HCEC 1CT (cell line): ENCODE measurements at places on chromosomes 5 and 9.
A peak's percentile ranks its signal among the peaks of the same experiment; 100 is the strongest.

DNA sequence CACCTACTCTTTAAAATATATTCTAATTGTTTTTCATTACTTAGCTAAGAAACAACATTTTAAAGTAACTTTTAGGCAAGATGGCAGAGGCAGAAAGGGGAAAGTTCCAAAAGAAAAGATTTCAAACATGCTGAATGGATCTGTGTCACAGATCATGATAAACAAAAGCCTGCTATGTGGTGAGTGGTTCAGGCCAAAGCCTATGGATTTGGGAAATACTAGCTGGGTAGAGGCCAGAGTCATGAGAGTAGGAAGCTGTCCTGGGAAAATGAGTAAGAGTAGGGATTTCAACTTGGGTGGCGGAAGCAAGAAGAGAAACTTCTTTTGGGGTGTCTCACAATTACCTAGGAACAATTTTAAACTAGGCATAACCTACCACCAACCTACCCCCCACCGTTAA lies 68.7 kb upstream of the GRHPR start:
- DNase-seq: no peak

- DNase-seq: peak; percentile 43
Observed at GRCh38 chr5:151772846-151773561, 1.2 kb downstream of the G3BP1 start.

GRCh38 chr5:11822598-11822997 lies 81.6 kb downstream of the CTNND2 start:
- no peak for DNase-seq

DNA sequence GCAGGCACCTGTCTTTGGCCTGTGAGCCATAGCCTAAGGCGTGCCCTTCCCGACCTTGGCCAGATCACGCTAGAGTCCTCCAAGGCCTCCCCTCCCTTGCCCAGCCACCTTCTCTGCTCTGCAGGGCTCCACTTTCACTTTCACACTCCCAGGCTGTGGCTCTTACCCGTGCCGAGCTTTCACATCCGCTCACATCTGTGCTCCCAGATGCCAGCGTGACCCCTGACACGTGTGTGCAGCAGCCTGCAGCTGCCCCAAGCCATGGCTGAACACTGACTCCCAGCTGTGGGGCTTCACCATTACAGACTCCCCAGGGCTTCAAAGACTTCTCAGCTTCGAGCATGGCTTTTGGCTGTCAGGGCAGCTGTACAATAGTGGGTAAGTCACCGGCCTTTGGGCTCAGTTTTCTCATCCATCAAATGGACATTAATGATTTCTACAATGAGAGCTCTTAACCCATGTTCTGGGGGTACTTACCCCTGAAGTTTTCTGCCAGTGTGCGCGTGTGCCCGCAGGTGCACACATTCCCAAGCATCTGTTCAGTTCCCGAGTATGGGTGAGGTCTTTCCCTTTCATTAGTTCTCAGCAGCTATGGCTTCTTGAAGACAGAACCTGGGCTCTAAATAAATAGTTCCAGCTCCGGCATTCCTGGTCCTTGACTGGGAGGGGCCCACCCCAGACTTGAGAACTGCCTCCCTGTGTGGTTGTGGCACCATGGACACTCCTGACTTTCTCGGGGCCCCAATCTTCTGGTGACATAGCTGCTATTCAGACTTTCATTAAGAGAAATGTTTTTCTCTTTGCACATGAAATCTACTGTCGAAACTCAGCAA lies 118.6 kb downstream of the RGS3 start:
- peak; percentile 84 for DNase-seq

DNA sequence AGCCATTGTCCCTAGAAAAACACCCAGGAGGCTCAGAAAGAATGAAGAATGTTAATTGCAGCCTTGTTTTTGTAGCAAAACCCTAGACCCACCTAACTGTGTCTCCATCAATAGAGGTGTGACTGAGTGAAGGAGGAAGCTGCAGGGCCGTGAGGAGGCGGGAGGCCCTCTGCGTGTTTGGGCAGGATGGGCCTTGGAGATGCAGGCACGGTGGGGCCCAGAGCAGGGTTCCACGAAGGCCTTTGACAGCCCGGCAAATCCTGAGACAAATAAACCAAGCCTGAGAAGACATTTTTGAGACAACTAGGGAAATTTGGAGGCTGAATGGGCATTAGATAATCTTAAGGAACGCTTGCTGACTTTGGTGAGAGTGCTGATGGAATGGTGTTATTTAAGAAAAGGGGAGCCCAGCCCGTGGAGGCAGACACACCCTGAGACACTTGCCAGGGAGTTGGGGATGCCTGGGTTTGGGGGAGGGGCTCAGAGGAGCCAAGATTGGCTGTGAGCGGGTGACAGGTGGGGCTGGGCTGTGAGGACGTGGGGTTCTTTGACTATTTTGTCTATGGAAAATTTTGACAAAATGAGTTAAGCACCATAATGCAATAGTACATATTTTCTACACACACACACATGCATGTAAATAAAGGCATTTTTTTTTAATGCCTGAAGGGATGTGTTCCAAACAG lies 48.8 kb downstream of the BARX1 start:
- no peak for DNase-seq

DNA sequence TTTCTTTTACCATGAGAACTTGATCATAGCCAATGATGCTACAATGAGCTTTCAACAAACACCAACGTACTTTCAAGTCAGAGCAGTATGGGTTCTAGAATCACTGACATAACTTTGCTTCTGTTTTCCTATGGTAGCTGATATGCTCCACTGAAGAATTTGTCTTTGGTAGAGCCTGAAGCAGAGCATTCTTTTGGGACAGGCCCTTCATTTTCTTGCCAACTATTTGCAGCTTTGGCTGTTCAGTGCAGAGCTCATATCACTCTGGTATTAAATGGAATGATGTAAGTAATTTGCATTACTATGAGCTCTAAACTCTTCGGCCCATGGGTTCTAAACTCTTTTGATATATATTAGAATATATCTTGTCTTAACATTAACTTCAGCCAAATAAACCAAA lies 51.8 kb upstream of the APC start:
- no peak for DNase-seq

DNA sequence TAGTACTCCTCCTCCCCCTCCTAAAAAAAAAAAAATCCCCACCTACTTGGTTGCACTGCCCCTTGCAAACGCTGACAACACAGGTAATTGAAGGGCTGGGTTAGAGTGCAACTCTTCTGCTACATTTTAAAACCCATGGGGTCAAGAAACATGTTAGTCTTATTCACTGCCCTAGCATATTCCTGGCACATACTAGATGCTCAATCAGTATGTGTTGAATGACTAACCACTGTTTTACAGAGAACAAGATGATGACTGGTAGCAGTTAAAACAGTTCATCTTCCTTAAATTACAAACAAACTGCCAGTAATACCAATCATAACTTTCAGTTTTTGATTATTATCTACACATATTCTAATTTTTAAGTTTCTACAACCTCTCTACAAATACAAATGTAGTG lies 124.4 kb downstream of the NFIB start:
- DNase-seq: no peak

GRCh38 chr5:42516282-42517042 lies 93.2 kb downstream of the GHR start:
- DNase-seq: no peak

DNA sequence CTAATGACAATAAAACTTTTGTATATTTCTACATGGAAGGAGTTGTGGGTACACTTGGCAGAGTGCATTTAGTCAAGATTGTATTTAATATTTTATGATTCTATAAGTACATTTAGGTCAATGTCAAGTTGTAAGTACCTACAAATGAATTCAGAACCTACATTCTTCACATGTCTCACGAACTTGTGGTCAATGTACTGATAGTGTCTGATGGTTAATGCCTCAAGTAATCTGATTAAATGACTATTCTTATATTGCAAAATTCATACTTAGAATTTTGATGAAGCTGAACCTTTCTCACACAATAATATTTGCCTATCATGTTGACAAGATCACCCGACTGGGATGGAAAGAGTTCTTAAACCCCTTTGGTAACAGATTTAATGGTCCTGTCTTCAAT lies 444.5 kb downstream of the CTNND2 start:
- DNase-seq: no peak

GRCh38 chr5:164204338-164204946 lies 699.0 kb downstream of the MAT2B start:
- peak; percentile 90 for DNase-seq

DNA sequence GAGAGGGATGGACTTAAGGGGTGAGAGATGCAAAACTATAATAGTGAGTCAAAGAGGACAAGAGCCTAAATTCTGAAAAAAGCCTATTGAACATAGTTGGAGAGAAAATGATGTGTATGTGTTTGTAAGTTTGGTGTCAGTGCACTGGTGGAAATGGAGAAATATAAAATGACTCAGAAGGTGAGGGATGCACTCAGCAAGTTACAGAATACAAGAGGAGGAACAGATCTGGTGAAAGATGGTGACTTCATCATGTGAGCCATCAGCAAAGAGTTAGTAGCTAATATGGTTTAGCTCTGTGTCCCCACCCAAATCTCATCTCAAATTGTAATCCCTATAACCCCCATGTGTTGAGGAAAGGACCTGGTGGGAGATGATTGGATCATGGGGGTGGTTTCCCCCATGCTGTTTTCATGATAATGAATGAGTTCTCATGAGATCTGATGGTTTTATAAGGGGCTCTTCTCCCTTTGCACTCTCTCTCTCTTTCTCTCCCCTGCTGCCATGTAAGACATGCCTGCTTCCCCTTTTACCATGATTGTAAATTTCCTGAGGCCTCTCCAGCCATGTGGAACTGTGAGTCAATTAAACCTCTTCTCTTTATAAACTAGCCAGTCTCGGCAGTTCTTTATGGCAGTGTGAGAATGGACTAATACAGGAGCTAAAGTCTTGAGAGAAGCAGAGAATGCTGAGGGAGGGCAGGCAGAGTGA lies 30.4 kb upstream of the FYB1 start:
- peak; percentile 13 for DNase-seq
